ENCODE measurements at places on chromosomes 1 and 21. TPM values are rescaled to one million over a fixed set of nuclear protein-coding genes. Genes with fewer than 3 reads are reported as not detected.

- DNase-seq, result no peak
Observed at GRCh38 chr1:206808615-206809014, 36.3 kb upstream of the IL10 start.

KCNJ15 gene
- 1.2 TPM for total RNA-seq

DNA sequence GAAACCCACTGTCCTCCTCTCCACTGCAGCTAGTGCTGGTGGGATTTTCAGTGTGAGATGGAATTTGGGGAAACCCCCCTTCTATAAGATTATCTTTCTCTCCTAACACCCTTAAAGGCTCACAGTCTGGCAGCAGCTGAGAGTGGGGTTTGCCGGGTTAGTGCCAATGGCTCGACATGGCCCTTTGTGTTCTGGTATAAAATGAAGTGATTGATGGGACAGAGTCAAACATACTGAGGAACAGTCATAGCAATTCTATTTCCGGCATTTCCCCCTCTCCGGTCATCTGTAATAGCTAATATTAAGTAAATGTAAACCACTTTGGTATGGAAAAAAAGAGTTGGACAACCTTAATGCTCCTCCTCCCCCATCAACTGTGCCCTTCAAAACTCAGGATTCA is 37.6 kb downstream of the TFF3 start:
- DNase-seq, result no peak

CFAP74 gene
- total RNA-seq, result not detected

- DNase-seq, result no peak
Observed at GRCh38 chr21:33939226-33939625, 23.6 kb upstream of the ATP5PO start.

DNA sequence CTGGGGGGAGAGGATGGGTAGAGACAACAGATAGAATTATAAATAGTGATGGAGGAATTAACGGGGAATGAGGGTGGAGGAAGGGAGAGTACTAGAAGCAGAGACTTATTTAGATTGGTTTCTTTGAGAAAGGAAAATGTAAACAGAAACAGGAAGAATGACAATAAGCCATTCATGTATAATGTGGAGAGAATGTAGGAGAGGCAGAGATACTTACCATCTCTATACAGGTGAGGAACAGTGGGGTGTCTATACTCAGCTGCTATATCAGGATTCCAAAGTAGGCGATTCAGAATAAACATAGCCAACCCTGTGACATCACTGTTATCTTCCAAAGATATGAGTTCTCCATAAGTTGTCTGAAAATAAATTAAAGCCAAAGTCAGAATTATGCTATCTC is 16.8 kb downstream of the ASPM start:
- DNase-seq, result no peak

DNA sequence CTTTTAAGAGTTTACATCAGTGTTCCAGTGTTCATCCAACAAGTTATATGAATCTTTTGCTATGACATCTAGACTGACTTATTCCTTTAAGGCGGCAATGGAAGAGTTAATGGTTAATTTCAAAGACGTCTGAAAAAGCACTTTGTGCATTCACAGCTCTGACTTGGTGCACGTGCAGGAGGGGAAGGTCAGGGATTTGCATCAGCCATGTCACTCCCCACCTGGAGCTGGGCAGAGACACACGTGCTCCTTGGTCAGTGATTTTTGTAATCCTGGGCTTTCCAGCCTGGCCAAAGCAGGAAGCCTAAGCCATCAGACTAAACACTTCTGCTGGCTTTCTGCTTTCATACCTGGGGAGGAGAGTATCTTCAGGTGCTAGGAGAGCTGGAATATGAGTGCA is 96.3 kb downstream of the ST3GAL3 start:
- DNase-seq, result no peak

GRCh38 chr1:175062339-175062738 is 5.3 kb upstream of the TNN start:
- no peak for DNase-seq

DNA sequence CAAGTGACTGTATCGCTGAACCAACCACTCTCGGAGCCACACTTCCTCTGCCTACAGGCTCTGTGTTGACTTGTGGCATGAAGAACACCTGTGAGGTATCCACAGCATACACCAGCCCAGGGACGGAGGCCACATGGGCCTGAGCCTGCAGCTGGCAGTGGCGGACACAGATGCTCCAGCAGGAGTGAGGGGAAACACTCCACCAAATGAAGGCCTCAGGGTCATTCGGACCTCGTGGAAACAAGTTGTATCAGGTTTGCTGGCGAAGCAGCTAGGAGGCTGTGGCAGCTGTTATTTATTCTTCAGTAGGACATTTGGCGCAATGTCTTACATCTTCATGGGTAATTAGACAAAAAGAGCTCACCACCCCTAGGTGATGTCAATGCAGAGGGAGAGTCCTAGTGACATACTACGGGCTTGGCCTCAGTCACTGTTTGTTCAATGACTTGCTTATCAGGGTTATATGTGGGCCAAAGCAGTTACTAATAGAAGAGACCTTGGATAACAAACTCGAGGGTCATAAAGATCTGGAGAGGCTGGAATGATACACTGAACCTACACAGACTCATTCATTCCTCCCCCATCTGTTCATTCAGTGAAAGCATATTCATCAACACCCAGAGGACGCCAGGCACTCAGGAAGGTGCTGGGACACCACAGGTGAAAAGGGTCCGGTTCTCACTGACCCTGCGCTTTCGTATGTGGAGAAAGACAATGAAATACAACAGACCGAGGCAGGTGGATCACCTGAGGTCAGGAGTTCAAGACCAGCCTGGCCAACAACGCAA is 11.6 kb upstream of the ETS2 start:
- DNase-seq, result no peak
